ENCODE measurements at places on chromosomes 3 and 15.

GRCh38 chr3:107523539-107524325, 970 bp downstream of the BBX start:
- no peak for DNase-seq

- DNase-seq = no peak
These were observed 10.2 kb upstream of the FBLN2 start for GRCh38 chr3:13538520-13539291.

DNA sequence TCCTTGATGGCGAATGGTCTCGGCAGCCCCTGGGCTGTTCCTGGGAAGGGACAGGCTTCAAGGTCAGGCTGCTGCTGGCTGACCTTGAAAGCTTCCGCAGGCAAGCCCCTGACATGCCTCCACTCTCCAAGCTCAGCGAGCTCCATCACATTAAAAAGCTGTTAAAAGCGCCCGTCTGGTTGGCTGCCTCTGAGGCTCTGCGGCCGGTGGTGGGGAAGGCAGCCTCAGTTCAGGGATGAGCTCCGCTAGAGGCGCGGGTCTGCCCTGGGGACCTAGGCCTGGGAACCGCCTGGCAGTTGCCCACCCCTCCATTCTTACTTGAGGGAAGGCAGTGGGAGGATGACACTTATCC, 103.8 kb downstream of the LINGO1 start:
- DNase-seq = peak; percentile 73

DNA sequence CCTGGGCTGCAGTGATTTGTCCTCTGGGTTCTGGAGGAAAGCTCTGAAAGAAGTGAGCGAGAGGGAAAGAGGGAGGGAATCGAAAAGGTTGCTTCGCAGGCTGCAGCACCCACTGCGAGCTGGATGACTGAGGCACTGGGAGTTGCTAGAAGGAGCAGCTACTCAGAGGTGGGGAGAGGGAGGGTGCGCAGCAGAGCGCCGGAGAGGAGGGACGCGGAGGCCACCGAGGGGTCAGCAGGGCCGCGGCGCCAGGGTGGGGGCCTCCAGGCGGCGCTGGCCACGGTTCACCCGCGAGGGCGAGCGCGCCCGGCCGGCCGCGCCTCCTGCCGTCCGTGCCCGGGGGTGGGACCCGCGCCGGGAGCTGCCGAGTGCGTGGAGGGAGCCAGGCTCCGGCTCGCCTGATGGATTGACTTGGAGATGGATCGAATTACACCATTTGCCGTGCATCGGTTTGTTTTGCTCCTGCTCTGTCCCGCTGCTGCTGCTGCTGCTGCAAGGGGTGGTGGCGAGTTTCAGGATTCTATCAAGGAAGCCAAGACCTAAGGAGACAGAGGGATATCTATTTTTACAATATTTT, at the start of gene SEMA6D:
SEMA6D (plus strand) TSS at position 470 of the 577 bp plus-strand sequence. CDS start 42,294 bp downstream, outside the sequence.
- DNase-seq = peak; percentile 77

GRCh38 chr15:35665896-35666536, 120.1 kb upstream of the DPH6 start:
- DNase-seq = no peak
